Esophagus mucosa (tissue), 1 donor: ENCODE measurements at places on chromosomes 11 and 22. TPM values are rescaled to one million over a fixed set of nuclear protein-coding genes. Genes with fewer than 3 reads are reported as not detected.

Gene C11orf65
- total RNA-seq, result 0.36 TPM

- ATAC-seq, result no peak
These were observed 110.3 kb downstream of the WNT7B start for GRCh38 chr22:45866646-45867117.

Gene RFPL2
- not detected for total RNA-seq

GRCh38 chr11:65968600-65969482, 7.3 kb downstream of the SART1 start:
- peak; percentile 44 for ATAC-seq

Gene AMBRA1
- 16.8 TPM for total RNA-seq

DNA sequence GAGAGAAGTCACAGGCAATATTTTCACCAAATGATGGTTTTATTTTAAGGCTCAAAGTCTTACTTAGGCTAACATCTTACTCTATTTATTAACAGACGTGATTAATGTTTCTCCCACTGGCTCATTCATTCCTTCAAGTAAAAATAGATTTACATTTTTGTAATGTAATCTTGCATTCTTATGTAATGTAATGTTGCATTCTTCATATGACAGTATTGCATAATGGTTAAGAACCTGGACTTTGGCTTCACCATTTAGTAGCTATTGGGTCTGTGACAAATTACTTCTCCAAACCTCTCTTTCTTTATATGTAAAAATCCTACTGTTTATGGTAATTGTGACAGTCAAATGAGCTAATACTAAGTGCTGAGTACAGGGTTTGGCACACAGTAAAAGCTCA, 3.3 kb upstream of the DIXDC1 start:
- no peak for ATAC-seq

DNA sequence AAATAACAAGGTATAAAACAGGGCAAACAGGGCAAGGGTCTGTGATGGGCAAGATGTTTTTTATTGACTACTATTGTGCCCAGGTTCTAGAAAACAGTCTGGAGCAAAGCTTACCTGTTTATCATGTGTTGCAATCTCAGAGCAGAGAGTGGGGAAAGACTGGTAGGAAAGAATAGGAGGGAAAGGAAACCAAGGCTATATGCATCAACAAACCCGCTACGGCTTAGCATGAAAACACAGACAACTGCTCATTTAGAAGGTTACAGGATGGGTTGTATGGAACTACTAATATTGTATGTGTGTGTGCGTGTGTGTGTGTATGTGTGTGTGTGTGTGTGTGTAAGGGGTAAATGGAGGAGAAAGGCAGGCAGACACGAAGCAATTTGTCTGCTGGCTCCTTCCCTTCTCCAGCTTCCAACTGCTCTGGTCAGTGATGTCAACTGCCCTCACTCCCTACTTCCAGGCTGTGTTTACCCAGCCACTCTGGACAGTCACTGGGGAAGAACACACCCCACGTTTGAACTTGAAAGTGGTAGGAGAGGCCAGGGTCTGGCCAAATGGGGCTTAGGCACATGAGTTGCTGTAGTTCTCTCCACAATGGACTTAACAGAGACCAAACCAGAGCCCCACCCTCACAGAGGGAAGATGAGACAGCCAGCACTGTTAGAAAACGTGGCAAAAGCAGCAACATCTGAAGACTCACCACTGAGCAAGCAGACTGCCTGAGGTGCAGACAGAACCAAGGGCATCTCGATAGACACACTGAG, 47.0 kb downstream of the GAB2 start:
- ATAC-seq, result no peak

GRCh38 chr11:47204637-47204989, 10.2 kb upstream of the DDB2 start:
- peak; percentile 94 for ATAC-seq

Gene KRTAP5-7
- 0.16 TPM for total RNA-seq

- no peak for ATAC-seq
These were observed 52.8 kb upstream of the GRK3 start for GRCh38 chr22:25511725-25512124.

Gene ARHGEF12
- total RNA-seq, result 62.7 TPM

DNA sequence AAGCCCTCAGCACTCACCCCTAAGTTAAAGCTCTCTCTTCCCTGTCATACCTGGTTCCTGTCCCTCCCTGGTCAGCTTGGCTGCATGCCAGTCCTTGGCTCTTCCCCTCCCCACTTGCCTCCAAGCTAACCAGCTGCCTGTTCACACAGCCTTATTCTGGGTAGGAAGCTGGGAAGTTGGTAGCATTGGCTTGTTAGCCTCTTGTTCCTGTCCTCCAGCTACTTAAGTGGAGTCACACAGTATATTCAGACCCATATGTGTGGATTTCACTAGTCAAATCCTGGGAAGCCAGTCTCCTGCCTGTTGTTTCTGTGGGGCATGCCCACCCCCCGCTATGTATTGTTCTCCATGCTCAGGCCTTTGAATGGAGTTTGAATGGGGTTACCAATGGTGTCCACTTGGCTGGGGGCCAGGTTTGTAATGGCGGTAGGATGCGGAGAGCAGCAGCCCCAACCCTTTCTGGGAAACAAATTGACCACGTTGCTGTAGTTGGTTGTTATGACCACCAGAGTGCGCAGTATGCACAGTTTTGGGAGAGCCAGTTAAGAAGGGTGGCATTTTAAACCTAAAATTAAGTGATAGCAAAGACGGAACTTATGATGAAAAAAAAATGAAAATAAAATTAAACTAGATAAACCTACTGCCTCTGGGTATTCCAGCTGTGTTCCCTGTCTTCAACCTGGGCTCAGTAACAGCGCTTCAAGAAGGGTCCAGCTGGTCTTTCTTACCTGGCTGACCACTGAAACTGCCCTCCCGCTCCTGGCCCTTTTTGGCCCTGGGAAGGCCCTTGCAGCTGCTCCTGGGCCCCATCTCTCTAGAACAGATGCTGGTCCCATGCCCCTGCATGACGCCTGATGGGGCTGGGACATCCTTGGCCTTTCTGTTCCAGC, 10.7 kb upstream of the RPS3 start:
- ATAC-seq, result peak; percentile 80

DNA sequence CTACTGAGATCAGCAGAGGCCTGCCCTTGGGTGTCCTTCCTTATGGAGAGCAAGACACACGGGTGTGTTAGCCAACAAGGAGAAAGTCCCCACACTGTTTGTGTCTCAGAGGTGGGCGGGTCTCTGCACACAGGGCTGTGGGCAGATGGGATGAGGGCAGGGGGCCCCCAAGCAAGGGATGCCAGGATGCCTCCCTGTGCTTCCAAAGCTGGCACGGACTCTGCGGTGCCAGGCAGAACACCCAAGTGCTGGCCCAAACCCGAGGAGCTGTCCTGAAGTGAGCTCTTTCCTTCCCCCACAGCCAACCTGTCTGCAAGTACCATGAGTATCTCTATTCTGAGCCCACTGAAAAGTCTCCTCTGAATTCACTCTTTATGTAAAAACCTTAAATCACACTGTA, 273.3 kb downstream of the CTTN start:
- no peak for ATAC-seq

- ATAC-seq, result no peak
These were observed 9.9 kb upstream of the KCNJ5 start for GRCh38 chr11:128881221-128881620.

GRCh38 chr11:36086366-36086765, 142.5 kb downstream of the LDLRAD3 start:
- no peak for ATAC-seq

Gene SYT12
- 0.92 TPM for total RNA-seq

GRCh38 chr22:22810018-22810427, 77.6 kb upstream of the IGLL5 start:
- ATAC-seq, result peak; percentile 54

DNA sequence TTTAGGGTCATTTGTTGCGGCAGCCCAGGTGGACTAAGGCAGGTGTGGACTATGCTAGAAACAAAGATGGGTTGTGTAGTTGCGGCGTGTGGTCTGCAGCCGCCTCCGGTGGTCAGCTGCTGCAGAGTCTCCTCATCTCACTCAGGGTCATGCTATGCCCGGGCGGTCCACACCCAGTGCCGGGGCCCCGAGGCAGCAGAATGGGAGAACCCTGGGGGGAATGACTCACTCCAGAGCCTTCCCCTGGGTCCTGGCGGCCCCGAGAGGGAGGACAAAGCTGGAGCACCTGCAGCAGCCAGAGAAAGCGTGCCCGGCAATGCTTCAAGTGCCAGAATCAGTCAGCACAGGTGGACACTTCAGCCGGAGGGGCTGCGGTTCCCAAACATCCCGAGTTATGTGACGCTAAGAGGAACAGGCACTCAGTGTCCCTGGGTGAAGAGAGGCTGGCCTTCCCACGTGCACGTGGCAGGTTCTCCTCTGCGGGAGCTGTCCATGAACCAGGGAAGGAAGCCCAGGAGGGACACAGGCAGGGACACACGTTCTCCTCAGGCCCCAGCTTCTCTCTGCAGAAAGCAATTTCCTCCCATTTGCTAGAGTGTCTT, 289.6 kb upstream of the B3GAT1 start:
- ATAC-seq, result no peak

GRCh38 chr22:37254867-37255233, 10.8 kb upstream of the RAC2 start:
- peak; percentile 27 for ATAC-seq

Gene NXPE4
- total RNA-seq, result not detected

DNA sequence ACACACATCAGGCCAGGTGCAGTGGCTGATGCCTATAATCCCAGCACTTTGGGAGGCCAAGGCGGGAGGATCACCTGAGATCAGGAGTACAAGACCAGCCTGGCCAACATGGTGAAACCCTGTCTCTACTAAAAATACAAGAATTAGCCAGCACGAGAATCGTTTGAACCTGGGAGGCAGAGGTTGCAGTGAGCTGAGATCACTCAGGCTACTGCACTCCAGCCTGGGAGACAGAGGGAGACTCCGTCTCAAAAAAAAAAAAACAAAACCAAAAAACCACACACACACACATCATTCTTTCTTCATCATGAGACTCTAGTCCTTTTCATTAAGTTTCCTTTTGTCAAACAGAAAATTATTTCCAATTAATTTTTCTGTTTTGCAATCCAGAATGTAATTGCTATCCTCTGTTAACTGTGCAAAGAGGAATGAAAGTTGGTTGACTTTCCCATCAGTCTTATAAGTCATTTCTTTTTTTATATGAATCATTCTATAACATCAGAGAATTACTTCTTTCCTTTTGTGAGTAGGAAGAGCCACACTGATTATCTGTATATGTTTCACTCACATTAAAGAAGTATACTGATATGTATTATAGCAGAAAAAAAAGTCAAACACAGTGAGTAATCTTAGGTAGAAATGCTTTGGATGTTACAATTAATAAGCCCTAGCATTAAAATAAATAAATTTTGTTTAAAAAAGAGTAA, 52.2 kb downstream of the HORMAD2 start:
- ATAC-seq, result no peak

Gene TMEM132A
- 27.0 TPM for total RNA-seq

Gene MLC1
- total RNA-seq, result not detected

DNA sequence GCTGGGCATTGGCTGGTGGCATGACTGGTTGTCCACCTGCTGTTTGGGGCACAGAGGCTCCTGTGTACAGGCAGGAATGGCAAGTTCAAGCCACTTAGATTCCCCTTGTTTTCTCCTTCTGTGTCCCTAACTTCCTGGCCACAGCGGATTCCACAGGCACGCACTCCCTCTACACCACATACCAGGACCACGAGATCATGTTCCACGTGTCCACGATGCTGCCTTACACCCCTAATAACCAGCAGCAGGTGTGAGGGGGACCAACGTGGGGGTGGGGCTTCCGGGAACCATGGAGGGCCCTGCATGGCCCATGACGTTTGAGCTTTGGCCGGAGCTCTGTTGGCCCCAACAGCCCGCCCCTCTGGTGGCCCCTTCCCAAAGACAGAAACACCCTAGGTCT, 7.8 kb downstream of the SIPA1 start:
- no peak for ATAC-seq

Gene SAA1
- 56.2 TPM for total RNA-seq

DNA sequence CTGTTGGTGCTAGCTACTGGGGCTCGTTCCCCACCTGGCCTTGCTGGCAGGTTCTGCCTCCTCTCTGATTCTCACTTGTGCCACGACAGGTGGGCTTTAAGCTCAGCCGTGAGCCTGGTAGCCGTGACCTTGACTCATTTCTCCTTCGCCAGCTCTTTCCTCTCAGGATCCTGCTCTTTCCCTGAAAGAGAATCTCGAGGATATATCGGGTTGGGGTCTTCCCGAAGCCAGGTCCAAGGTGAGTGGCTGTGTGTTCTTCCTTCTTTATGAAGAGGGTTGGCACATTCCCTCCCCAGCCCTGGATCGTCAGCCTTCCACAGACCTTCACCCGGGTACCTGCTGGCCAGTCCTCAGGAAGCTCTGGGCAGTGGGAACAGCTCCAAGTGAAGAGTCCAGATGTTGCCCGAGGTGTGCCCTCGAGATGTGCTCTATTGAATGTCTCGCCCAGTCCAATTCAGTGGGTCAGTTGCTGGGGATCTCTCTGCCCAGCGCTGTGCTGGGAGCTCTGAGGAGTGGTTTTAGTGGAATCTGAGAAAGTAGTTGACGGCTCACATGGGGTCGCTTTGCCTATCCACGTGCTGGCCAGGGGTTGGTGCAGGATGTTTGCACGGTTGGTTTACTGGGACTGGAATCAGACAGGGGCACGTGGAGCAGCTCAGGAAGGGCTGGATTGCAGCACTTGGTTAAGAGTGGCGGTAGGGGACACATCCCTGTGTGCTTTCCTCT, 1.4 kb downstream of the ZNF74 start:
- no peak for ATAC-seq

DNA sequence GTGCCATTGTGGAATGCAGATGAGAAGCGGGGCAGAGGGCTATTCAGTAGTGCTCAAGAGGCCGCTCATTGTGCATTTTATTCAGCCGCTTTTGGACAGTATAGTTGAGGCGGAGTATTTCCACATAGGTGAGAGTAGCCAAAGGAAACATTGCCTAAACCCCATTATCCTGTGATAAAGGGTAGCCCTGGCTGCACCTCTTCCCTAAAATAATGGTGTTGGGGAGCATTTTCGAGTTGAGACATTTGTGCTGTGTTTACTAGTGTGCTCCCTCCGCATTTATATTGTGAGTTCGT, 68.8 kb downstream of the SPECC1L start:
- no peak for ATAC-seq

GRCh38 chr11:44863231-44863630, 87.5 kb downstream of the TP53I11 start:
- ATAC-seq, result no peak

Gene SORL1
- 14.3 TPM for total RNA-seq

Gene LRRC55
- 0.08 TPM for total RNA-seq

- ATAC-seq, result peak; percentile 99
These were observed 23.9 kb upstream of the RBFOX2 start for GRCh38 chr22:36052505-36052941.

Gene BEST1
- total RNA-seq, result 0.44 TPM

DNA sequence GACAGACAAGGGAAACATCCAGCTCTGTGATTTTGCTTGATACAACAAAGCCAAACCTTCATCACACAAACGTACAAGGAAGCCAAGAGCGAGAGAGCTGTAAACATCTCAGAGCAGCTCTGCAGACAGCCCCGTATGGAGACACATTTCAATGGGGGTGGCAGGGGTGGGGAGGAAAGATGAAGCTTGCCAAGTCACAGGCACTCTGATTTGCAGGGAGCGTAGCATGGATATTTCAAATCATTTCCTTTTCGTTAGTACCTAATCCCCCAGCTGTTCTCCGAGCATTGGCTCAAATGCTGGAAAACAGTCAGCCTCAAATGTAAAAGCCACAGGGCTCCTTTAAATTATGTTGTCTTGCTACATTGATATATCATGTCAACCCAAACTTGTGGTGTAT, 458.9 kb upstream of the CADM1 start:
- no peak for ATAC-seq

Gene MYOD1
- not detected for total RNA-seq
